Activated T-helper 1 cell treated with anti-CD3 and anti-CD28 coated beads, Interleukin-12 subunit alpha, Interleukin-12 subunit beta, Interleukin-2, Interleukin-4 antibody, amounts not matched to agents 30 ng/mL and 10 ng/mL and 1 ng/mL, durations not matched to agents 14 hours and 24 hours and 36 hours (primary cell): ENCODE measurements at places on chromosomes 11 and 22.

GRCh38 chr11:33317662-33318061, 60.5 kb downstream of the HIPK3 start:
- DNase-seq: no peak

DNA sequence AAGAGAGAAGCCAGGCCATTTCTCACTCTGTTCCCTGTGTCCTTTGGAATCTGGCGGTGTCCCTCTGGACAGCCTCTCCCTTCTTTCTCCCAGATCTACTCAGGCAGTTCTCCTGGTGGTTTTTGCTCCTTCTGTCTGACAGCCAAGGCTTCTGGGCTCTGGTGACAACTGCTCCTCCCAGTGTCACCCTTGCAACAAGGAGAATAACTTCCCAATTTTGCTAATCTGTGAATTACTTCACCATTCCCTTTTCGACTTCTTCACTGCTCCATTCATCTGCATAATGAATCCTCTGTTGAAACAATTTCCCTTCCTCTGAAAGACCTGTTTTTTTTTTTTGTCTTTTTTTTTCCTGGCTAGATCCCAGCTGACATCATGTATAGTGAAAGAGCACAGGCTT, 56.3 kb upstream of the PDE3B start:
- DNase-seq: no peak

DNA sequence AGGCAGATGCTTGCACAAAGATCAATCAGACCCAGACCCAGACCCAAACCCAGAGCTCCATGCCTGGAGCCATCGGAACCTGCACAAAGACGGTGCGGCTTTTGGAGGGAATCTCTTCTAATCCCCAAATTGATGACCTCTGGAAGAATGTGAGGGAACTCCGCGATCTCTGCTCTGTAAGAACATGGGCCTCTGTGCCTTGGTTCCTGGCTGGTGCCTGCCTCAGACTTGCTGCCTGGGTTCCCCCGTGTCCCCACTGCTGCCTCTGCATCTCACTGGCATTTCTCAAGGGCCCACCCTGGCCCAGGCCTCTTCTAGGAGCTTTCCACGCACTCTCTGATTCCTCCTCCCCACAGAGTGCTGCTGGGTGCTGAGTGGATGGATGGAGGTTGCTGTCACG, 1044.4 kb downstream of the TBC1D22A start:
- no peak for DNase-seq

- DNase-seq: no peak
Observed at GRCh38 chr11:111128076-111128870, 117.3 kb upstream of the POU2AF2 start.
